ENCODE measurements at places on chromosomes 11 and 22. TPM values are rescaled to one million over a fixed set of nuclear protein-coding genes. Genes with fewer than 3 reads are reported as not detected.

C22orf31 gene
- total RNA-seq: not detected

CCDC87 gene
- total RNA-seq: 0.50 TPM

MUC6 gene
- not detected for total RNA-seq

DNA sequence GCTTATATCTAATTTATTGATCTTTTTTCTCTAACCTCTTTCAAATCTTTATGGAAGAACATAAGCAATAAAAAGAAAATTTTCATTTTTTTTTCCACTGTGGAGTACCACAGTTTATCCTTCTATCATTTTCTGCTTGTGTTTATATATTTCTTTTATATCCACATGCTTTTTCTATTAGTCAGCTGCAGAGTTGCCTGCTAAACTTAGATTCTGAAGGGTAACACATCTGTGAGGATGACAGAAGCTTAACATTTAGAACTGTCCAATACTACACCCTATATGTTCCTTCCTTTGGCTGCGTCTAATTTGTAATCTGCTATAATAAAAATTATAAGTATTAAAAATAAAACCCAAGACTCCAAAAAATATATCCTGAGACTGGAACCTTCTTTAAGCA is 20.8 kb downstream of the CCDC90B start:
- DNase-seq: no peak

- peak; percentile 62 for DNase-seq
Measured at GRCh38 chr22:21766691-21767462, 31.3 kb upstream of the YPEL1 start.

DNA sequence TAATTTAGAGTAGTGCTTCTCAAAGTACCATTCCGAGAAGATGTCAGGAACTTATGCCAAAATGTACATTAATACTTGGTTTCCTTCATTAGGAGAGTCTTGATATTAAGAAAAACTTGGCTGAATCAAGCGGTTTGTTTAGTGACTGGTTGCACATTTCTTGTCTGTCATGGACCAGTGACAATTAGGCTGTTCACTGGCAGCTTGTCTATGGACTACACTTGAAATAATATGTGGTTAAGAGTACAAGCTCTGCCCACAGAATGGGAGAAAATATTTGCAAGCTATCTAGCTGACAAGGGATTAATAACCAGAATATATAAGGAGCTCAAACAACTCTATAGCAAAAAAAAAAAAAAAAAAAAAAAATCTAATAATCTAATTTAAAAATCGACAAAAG is 24.6 kb downstream of the COA4 start:
- no peak for DNase-seq

GRCh38 chr11:79129702-79130101 is 311.1 kb downstream of the TENM4 start:
- DNase-seq: no peak

- DNase-seq: no peak
Measured at GRCh38 chr11:76566811-76567210, 103.7 kb downstream of the LRRC32 start.

- DNase-seq: no peak
Measured at GRCh38 chr11:2931420-2931746, 2.2 kb upstream of the PHLDA2 start.

DNA sequence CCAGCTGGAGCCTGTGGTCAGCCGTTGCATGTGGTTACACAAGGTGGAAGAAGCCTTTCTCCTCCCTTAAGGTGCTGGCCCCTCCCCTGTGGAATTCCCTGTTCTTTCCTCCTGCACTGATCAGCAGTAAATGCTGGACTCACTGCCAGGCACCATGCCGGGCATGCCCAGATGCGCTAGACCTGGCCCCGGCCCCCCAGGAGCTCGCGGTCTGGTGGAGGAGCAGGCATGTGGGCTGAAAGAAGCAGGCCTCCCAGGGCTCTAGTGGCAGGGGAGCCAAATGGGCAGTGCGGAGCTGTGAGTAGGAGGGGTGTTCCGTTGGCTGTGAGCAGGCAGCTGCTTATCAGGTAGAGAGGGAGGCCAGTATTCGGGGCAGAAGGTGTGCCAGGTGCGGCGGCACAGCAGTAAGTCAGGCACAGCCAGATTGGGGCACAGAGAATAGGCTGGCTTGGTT is 10.2 kb downstream of the DGKZ start:
- DNase-seq: no peak

- DNase-seq: no peak
Measured at GRCh38 chr11:122509091-122509490, 146.4 kb upstream of the UBASH3B start.

All from activated naive CD4-positive, alpha-beta T cell treated with anti-CD3 and anti-CD28 coated beads, Interleukin-2, amount 50 U/mL, for 72 hours (primary cell).